ENCODE measurements at places on chromosomes 4 and X.

DNA sequence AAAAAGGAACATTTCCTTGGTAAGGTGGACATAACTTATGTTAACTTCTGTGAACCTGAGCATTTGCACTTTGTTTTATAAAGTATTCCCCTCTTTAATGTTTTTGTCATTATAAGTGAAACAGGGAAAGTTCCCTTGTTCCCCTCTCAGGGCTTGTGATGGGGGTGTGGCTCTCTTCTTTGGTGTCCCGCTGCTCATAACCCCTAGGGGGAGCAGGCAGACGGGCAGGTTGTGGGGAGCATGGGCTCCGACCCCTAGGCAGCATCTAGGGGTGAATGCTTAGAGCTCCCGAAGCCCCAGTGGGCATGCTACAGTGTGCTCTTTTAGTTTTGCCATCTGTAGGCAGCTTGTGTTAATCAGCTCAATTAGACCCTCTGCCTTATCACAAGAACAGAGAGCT, 200.4 kb downstream of the DACH2 start:
- DNase-seq = no peak

- DNase-seq = no peak
Observed at GRCh38 chrX:115564243-115564642, 3.3 kb downstream of the PLS3 start.

- DNase-seq = no peak
Observed at GRCh38 chrX:12411831-12412230, 273.6 kb downstream of the FRMPD4 start.

GRCh38 chr4:82429728-82430192, 502 bp downstream of the HNRNPDL start:
- no peak for DNase-seq

DNA sequence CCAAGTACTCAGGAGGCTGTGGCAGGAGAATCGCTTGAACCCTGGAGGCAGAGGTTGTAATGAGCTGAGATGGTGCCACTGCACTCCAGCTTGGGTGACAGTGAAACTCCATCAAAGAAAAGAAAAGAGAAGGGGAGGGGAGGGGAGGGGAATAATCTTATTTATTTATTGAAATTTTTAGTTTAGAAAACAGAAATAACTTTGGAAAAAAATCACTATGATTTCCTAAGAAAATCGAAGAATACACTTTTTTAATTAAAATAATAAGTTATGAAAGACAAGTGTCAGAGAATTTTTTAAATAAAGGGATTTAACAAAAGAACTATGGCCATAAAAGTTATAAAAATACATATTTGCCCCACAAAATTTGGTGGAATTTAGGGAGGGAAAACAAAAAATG, 836.9 kb upstream of the HS3ST1 start:
- no peak for DNase-seq
